Activated naive CD8-positive, alpha-beta T cell treated with anti-CD3 and anti-CD28 coated beads, Interleukin-2, amount 10 ng/mL, durations not matched to agents 7 days and 5 days (primary cell): ENCODE measurements at places on chromosomes 6 and 20. TPM values are rescaled to one million over a fixed set of nuclear protein-coding genes. Genes with fewer than 3 reads are reported as not detected.

Gene CYP39A1
- not detected for total RNA-seq

GRCh38 chr6:119535332-119535731 is 185.8 kb upstream of the MAN1A1 start:
- DNase-seq = no peak

GRCh38 chr20:53654932-53655624 is 61.4 kb upstream of the ZNF217 start:
- DNase-seq = no peak

DNA sequence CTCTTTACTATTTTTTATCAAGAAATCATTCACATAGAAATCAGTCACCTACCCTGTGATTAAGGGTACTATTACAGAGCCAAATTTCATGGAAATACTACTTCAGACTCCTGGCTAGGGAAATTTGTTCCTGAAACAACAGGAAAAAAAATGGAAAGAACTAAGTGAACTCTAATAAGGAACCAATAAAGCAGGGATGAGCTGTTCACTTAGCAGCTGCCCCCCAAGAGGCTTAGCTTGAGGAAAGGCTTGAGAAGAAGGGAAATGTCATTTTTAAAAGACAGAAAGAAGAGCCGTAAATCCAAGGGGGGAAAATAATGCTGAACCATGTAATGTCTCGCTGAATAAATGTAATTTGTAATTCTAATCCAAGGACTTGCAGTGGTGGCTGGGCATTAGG is 88.8 kb downstream of the COL21A1 start:
- no peak for DNase-seq

Gene KCNK16
- total RNA-seq = not detected

DNA sequence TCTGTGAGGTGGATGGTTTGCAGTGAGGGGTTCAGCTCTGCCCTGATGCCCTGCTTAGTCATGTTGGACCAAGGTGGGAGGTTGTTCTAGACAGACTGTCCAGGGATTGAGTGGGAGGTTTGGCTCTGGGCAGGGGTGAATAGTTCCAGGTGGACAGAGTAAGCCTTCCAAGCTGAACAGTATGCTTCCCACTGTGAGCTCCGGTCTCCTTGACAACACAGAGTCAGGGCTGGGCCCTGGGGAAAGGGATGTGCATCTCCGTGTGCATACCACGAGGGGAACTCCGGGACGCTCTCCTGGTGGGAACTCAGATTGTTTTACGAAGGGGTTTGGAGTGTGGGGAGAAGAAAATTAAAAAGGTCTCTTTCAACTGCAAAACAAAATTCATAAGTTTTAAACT is 174.7 kb downstream of the DHX35 start:
- DNase-seq = no peak

- no peak for DNase-seq
Observed at GRCh38 chr6:135397172-135397952, 100.2 kb downstream of the AHI1 start.

DNA sequence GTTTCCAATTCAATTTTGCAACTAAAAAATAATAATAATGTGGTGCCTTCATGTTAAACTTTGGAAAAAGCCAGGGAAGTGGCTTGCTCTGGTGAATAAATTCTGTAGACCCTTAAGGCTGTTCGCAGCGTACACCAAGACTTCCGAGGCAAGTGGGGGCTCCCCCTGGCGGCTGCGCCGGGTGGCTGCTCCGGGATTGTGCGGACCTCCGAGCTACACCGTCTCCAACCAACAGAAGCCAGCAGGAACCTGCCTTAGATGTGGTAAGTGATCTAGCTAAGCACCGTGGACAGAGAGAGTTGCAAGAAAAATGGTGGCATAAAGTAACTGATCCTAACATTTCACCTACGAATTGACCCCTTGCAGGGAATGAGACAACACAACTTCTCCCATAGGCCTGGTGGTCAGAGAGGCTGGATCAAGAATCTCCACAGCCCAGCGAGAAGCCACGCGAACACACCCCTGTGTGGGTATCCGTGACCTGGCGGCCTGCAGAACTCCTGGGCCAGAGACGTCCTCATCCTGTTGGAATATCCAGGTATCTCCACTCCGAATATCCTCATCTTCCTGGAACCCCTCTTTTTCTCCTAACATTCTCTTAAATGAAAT is 69.6 kb downstream of the TBXT start:
- peak; percentile 67 for DNase-seq

Gene FAXC
- total RNA-seq = not detected

Gene CST4
- not detected for total RNA-seq

DNA sequence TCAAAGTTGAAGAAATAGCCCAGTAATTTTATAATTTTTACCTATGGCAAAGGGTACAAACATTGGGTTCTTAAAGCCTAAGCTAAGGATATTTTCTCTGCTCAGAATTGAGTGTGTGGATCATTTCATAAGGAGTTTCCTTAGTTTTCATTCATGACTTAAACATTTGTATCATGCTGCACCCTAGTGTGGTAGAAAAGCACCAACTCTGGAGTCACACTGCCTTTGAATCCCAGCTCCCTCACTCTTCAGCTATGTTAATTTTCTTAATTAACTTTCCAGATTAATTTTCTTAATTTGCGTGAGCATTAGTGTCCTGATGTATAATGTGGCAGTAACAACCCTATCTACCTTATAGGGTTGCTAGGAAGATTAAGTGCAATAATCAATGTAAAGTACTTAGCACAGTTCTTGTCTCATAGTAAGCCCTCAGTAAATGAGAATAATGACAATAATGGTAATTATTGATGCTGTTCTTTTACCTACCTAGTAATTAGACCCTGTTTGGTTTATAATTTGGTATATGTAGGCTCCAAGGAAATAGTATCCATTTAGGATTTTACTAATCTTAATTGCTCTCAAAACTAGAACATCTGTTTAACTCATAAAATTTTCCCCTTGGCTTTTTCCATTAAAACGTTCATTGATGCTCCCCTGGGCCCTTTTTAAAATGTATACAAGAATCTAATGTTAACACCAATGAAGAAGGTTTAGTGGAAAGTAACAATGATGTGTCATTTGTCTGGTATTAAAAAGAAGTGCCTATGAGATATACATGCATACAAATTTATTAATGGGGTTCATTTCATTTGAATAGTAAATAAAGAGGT is 31.6 kb downstream of the DSE start:
- no peak for DNase-seq

DNA sequence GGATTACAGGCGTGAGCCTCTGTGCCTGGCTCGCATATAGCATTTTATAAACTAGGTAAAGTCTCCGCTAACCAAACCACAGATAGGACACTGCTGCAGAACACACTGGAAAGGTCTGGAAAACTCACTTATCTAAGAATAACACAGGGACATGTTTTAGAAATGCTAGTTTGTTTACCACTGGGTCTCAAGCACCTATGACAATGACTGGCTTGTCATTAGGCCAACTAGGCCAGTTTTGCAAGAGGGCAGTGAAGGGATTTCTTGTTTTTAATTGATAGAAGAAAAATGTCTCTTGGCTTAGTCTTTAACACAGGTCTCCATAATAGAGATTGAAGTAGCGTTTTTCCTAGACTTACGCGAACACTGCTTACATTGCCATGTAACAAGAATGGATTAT is 201.4 kb downstream of the TMEM242 start:
- no peak for DNase-seq

DNA sequence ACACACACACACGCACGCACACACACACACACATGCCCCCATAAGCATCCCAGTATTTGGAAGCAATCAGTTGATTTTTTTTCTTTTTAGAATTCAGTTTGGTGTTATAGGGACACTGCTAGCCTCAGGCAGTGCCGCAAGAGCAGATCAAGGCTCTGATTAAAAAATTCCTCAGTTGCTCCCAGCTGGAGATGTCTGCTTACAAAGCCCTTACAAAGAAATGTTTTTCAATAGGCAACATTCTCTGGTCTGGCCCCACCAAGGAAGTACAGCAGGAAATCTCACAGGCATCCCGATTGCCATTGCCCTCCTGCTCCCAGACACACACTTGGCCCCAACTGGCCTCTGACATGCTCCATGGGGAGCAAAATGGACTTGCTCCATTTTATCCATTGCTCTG is 22.9 kb upstream of the CD83 start:
- no peak for DNase-seq

DNA sequence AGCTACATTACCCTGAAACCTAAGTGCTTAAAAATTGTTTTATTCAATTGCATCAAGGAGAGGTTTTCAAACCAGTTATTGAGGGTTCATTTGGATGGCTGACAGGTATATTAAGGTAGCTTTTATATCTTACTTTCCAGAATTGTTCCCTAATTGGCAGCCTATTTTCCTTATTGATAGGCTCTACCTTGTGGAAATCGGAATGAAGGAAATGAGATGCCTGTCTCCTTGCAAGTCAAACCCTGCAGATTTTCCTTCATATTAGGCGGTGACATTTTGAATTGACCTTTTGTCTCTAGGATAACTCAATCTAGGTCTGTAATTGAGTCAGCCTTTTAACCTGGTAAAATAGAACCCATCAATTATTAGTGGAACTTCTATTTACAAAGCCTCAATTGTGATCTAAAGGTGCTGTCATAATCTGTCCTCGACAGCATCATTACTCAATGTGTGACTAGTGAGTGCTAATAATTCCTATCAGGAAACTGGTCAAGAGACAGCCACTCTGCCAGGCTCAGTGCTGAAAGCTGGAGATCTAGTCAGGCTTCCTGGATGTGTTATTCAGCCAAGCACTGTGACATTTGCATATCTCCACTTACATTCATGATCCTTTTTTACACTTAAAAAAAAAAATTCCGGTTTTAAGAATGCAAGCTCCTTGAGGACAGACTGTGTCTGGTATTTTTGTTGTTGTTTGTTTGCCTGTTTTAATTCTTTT is 20.1 kb downstream of the OPRM1 start:
- no peak for DNase-seq

GRCh38 chr6:118260833-118261232 is 287.3 kb upstream of the PLN start:
- DNase-seq = no peak

Gene COL11A2
- total RNA-seq = 1.00 TPM

DNA sequence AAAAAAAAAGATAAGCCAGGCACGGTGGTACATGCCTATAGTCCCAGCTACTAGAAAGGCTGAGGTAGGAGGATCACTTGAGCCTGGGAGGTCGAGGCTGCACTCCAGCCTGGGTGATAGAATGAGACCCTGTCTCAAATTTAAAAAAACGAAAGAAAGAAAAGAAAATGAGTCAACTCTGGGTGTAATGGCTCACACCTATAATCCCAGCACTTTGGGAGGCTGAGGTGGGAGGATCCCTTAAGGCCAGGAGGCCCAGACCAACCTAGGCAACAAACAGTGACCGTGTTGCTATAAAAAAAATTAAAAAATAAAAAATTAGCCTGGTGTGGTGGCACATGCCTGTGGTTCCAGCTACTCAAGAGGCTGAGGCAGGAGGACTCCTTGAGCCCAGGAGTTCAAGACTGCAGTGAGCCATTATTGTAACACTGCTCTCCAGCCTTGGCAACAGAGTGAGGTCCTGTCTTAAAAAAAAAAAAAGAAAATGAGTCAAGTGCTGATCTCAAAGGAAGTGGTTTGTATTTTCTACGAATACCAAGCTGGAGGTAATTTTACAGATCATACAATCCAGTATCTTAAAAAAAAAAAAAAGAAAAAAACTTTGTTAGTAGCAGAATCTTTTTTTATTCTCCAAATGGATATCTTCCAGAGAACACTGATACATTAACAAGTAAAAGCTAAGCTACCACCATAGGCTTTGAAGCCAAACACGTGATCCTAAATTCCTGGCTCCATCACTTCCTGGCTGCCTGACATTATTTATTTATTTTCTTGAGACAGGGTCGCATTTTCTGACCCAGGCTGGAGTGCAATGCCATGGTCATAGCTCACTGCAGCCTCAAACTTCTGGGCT is 5.7 kb downstream of the COMMD7 start:
- DNase-seq = peak; percentile 42

Gene GRM1
- not detected for total RNA-seq

Gene KHDC1L
- not detected for total RNA-seq

DNA sequence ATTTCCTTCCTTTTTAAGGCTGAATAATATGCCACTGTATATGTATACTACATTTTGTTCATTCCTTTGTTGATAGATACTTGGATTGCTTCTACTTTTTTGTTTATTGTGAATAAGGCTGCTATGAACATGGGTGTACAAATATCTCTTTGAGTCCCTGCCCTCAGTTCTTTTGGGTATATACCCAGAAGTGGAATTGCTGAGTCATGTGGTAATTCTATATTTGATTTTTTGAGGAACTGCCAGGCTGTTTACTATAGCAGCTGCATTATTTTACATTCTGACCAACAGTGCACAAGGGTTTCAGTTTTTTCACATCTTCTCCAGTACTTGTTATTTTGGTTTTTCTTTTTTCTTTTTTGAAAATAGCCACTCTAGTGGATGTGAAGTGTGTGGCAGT is 34.1 kb downstream of the CDS2 start:
- no peak for DNase-seq

- DNase-seq = no peak
Observed at GRCh38 chr20:63503524-63503923, 4.6 kb upstream of the EEF1A2 start.
